ENCODE measurements at places on chromosomes 1 and 21.

- no peak for DNase-seq
Observed at GRCh38 chr1:109773900-109774485, 10.3 kb upstream of the EPS8L3 start.

GRCh38 chr1:229093609-229094336 is 177.1 kb upstream of the RAB4A start:
- DNase-seq = no peak

GRCh38 chr1:201488830-201489589 is 17.9 kb downstream of the CSRP1 start:
- peak; percentile 63 for DNase-seq

DNA sequence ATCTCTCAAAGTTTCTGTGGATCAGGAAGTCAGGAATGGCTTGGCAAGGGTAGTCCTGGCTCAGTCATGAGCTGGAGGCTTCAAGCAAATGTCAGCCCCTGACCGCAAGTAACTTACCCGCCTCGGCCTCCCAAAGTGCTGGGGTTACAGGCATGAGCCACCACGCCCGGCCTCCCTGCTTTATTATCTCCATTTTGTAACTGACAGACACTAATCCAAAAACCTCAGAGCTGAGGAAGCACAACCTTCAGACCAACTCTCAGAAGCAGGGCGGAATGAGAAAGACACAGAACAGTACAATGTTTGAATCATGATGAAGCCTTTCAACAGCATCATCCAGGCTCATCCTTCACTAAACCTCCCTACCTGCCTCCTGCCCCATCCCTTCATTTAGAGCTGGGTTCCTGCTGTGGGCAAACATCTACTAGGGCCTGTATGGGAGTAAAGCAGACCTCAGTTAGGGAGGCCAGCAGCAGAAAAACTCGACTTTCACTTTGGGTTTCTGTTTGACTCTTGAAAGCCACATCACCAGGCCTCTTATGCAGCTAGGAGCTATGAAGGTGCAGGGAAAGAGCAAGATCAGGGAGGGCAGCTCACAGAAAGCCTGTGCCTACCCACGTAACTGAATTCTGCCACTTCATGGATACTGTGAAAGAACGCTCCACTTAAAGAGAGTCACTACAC is 84.4 kb upstream of the RAB4A start:
- no peak for DNase-seq

DNA sequence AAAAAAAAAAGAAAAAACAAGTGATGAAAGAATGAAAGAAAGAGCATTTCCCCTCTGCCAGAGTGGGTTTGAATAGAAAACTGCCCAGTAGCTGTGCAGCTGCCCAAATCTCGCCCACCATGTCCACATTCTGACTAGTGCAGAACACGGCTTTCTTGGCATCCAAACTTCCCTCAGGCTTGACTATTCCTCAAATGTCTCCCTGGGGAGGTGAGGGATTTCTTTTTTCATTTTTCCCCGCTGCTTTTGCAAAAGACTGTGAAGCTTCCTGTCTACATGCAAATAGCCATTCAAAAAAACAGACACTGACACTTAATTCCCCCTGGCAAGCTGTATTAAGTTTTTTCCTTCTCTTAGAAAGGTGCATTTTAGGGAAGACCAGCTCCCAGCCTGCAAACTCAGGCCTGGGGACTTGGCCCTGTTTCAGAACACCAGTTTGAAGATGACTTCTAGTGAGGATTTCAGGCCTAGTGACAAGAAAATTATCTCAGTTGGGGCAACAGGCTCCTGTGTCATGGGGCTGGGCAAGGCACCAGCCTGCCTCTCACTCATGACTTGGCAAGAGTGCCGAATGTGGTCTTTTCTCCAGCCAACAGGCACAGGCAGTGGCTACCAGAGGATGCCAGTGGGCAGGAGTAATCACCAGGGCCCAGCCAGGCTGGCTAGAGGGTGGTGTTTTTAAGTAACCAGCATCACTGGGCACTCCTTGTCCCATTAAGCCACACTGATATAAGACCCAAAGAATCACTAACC is 178.1 kb upstream of the NFIA start:
- DNase-seq = no peak

DNA sequence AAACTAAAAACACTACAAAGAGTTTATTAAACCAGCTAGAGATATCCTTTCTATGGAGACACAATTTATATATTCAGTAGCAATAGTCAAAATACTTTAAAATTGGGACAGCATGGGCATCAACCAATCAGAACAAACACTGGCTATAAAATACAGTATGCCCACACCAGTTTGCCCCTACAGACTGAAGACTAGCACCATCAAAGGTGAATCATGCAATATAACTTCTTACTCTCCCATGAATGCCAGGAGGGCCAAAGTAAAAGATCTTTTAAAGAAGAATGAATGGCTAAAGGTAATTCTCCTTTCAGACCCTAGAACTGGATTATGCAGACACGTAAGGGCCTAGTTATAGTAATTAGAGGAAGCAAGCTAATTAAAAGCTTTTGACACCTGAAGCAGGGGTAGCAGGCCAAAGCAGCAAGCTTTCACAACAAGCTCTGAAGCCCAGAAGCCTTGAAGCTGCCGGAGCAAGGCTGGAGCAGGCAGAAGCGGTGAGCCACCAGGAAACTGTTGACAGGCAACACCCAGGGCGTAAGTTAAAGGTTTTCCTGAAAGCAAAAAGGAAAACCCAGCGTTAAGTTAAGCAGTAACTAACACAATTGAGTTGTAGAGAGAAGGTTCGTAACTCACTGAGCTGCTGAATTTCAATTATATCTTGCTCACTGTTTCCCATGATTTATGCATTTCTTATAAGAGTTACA is 99.3 kb downstream of the CDC42BPA start:
- DNase-seq = no peak

DNA sequence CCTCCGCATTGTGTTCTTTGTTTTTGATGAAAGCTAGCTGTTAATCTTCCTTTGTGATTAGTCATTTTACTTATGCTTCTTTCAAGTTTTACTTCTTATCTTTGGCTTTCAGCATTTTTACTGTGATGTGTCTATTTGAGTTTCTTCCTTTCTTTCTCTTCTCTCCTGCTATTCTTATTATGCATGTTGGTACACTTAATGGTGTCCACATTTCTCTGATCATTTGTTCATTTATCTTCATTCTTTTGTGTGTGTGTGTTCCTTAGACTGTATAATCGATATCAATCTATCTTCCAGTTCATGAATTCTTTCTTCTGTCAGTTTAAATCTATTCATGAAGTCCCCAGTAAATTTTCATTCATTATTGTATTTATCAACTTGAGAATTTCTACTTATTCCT is 1650.3 kb downstream of the BRINP3 start:
- DNase-seq = no peak

- no peak for DNase-seq
Observed at GRCh38 chr1:181984006-181984405, 77.5 kb downstream of the ZNF648 start.

DNA sequence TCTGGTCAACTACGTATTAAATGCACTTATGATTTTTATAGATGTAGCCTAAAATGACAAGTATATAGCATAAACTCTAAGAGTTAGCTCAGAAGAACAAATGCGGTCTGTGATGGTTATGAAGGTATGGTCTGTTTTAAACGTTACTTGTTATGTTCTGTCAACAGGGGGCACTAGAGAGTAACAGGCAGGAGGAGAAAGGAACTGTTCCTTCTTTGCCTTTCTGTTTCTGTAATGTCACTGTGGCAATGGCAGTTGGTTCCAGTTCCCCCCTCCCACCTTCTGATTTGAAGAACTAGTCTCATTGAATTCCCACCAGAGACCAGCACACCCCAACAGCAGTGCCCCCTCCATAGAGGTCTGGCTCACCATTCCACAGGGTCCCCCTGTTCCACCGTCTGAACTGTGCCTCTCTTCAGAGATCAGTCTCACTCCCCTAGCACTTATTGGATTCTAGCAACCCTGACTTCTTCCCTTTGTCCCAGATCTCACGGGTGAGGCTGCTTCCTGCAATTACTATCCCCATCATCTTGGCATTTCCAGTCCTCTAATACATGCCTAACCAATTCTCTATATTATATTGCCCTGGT is 14.0 kb downstream of the KRTAP24-1 start:
- no peak for DNase-seq

- no peak for DNase-seq
Observed at GRCh38 chr1:9559673-9560072, 20.4 kb downstream of the SLC25A33 start.

- DNase-seq = no peak
Observed at GRCh38 chr1:215600258-215600792, 33.2 kb downstream of the KCTD3 start.

DNA sequence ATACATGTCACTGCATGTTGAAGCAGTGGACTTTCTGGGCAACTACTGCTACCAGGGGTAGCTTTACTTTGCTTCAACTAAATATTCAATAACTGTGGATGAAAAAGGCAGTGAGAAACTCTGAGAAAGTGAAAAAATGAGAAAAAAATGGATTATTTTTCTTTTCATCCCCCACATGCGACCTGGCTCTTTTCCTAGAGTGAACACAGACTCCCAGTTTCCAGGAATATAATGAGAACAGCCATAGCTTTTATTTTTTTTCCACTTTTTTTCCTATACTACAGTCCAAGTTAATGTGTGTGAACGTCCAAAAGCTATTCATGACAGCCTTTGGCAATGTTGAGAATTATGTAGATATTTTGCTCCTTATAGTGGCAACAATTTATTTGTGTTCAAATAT is 230.4 kb downstream of the DNM3 start:
- DNase-seq = no peak

GRCh38 chr1:114660238-114660637 is 9.6 kb downstream of the DENND2C start:
- no peak for DNase-seq

DNA sequence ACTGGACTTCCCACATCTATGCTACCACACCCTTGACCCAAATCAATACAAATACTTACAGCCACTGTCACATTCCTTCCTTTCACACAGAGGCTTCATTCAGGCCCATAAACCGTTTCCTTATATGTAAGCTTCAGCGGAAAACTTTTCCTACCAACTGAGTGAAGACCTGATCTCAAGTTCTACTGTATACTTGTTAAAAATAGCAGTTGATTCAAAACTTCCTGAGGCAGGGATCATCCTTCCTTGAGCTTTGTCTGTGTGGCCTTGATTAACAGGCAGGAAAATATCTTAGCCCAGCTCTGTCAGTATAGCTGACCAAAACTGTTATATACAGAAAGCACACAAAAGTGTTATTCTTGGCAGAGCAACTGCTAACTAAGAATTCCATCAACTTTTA is 42.7 kb downstream of the DENND2C start:
- DNase-seq = no peak

- no peak for DNase-seq
Observed at GRCh38 chr1:38046884-38047602, 450 bp upstream of the POU3F1 start.

- no peak for DNase-seq
Observed at GRCh38 chr1:201331166-201331565, 46.3 kb downstream of the TNNT2 start.

DNA sequence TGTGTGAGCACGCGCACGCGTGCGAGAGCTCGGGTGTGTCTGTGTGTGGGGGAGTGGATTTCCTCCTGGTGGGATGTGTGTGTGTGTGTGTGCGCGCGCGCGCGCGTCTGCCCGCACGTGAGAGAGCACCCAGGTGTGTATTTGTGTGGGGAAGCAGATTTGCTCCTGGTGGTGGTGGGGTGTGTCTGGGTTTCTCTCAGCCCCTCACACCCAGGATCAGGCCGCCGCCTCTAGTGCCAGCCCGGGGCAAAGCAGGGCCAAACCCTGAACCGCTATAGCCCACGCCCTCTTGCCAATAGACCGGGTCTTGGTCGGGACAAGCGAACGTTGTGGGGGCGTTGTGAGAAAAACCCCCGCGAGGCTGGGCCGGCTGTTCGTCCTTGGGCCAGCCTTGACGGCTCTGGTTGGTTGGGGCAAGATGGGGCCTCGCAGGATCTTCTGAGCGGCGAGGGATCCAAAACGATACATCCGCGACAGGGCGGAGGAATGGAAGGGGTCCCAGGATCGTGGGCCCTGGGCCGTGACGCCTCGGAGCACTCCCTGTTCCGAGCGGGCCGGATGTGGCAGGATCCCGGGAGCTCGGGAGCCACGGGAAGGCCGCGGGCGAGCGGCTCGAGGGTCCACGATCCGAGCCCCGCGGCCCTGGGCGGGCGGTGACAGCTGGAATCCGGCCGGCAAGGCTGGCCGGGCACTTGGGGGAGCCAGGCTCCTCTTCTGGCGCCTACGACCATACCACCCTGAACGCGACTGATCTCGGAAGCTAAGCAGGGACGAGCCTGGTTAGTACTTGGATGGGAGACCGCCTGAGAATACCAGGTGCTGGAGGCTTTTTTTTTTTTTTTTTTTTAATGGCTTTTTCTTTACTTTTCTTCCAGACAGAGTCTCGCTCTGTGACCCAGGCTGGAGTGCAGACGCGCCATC is 68.2 kb downstream of the RNF187 start:
- no peak for DNase-seq

DNA sequence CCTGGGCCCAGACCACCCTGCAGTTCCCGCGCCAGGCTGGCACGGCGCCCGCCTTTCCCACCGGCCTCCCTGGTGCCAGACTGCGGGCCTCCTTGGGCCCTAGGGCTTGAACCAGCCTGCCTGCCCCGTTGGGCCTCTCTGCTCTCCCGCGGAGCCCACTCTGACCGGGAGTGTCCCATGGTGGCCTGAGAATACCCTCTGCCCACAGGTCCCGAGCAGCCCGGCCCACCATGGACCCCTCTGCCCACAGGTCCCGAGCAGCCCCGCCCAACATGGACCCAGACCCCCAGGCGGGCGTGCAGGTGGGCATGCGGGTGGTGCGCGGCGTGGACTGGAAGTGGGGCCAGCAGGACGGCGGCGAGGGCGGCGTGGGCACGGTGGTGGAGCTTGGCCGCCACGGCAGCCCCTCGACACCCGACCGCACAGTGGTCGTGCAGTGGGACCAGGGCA is 7.9 kb downstream of the MIB2 start:
- no peak for DNase-seq

DNA sequence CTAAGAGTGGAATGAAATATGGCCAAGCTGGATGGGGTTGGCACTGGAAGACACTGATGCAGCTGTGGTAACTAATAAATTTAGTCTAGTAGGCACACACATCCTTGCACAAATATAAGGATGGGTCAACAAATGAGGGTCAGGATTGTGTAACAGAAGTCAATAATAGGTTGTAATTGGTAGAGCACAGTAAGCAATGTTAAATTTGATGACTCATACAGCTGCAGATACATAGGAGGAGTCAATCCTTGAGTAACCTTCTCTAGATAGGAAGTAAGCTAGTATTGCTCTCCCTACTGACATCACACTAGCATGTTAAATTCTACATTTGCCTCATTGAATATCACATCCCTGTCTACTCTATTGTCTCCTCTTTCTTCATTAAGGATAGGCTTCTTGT is 332.1 kb downstream of the PTPRC start:
- no peak for DNase-seq

GRCh38 chr1:110318046-110318445 is 21.1 kb upstream of the RBM15 start:
- DNase-seq = no peak
